Nephron progenitor cell (in vitro differentiated cells): ENCODE measurements at places on chromosomes 7 and 10.

DNA sequence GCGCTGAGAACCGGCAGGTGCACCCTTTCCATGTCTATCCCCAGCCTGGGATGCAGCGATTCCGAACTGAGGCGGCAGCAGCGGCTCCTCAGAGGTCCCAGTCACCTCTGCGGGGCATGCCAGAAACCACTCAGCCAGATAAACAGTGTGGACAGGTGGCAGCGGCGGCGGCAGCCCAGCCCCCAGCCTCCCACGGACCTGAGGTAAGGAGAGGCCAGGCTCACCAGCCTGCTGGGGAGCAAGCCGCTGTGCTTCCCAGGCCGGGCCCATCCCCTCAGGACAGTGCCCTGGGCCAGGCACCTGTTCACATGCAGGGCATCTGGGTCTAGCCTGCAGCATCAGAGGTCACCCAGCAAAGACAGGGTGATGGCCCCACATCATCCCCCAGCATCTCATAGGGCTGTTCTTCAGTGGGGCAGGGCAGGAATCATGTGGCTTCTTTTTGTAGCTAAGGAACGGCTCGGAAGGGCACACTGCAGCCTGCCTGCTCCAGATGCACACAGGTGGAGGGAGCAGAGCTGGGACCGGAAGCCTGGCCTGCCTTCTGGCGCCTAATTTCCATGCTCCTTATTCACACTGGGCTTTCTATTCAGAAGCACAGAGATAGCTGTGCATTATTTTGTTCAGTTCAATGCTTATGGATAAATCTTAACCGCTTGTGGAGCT is 18.9 kb downstream of the BAG3 start:
- no peak for DNase-seq

DNA sequence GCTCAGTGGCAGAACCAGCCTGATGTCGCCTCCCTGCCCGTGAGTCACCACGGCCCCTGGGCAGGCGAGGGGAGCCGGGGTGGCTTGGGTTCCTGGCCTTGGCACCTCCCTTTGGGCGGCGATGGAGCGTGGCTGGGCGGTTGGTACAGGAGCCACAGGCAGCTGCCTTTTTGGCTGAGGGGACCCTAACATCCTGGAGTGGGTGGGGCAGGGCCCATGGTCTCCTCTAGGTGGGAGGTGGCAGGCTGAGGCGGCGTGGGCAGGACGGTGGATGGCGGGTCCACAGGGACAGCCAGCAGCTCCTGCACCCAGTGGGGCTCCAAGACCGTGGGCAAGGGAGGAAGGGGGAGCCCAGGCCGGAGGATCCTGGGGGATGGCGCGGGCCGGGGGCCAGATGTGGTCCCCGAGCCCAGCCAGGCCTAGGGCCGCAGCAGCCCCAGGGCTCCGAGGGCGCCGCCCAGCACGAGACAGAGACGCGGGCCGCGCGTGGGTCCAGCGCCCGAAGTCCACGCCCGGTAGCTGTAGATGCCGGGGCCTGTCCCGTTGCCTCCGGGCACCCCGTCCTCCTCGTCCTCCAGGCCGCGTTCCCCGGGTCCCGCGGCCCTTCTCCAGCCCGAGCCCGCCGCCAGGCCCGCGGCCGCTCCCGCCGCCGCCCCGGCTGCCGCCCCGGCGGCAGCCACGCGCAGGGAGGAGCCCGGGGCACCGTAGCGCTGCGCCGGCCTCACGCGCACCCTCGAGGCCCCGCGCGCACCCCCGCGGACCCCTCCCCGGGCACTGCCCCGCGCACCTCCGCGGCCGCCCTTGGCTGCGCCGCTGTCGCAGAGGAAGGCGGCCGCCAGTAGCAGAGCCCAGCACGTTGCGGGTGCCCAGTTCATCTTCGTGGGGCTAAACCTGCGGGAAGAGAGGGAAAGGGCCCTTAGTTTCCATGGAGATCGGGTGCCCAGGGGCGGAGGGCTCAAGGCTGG is 1.3 kb downstream of the SPRN start:
- DNase-seq = peak; percentile 46

- DNase-seq = peak; percentile 83
Observed at GRCh38 chr10:100653957-100654781, 91.2 kb upstream of the PAX2 start.

DNA sequence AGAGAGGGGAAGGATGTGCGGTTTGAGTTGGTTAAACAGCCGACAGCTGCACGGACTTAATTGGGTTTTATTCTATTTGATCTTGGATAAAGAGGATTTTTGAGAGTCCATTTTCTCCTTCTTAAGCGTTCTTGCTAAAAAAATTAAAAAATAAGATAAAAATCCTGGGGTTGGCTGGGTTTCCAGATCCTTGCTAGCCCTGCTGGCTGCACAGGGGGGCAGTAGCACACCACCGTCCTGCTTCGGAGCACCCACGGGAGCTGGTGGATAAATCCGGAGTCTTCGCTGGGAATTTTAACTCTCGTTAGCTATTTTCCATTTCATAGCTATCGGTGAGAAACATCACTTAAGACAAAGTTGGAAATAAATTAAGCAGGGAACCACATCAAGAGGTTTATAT is 792.0 kb downstream of the TYW1 start:
- DNase-seq = peak; percentile 26

DNA sequence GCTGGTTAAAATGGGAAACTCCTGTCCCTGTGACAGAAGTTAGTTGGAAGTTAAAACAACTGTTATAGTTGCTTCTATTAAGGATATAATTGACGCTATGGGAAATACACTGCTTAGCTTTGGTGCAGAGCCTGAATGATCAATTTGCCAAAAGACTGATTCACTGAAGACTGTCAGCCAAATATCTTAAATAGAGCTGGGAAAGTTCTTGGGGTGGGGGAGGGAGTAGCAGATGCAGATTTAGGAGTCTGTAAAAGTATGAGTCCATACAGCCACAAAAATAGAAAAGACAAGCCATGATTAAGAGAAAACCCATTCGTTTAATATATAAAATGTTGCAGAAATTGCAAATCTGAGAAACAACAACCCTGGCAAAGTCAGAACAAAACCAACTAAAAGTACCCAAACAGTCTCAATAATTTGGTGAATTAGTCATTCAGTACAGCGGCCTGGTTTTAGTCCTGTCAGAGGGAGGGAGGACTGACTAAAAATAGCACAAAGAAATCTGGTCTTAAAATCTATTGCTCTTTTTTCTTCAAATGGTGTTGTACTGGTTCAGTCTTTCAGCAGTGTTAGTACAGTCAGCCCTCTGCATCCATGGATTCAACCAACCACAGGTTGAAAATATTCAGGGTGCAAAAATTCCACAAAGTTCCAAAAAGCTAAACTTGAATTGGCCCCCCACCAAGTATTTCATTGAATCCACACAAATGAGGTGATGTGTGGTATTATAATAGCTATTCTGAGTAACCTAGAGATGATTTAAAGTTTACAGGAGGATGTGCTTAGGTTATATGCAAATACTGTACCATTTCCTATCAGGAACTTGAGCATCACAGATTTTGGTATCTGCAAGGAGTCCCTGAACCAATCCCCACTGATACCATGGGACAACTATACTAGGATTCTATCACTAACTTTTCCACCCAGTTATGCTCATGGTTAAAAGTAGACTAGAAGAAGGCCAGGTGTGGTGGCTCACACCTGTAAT is 30.0 kb downstream of the STK17A start:
- DNase-seq = no peak
